Breast epithelium (tissue), 4 donors: ENCODE measurements at places on chromosomes 16 and 17.

- no peak for DNase-seq
Observed at GRCh38 chr17:82840431-82840831, 609 bp upstream of the ZNF750 start.

DNA sequence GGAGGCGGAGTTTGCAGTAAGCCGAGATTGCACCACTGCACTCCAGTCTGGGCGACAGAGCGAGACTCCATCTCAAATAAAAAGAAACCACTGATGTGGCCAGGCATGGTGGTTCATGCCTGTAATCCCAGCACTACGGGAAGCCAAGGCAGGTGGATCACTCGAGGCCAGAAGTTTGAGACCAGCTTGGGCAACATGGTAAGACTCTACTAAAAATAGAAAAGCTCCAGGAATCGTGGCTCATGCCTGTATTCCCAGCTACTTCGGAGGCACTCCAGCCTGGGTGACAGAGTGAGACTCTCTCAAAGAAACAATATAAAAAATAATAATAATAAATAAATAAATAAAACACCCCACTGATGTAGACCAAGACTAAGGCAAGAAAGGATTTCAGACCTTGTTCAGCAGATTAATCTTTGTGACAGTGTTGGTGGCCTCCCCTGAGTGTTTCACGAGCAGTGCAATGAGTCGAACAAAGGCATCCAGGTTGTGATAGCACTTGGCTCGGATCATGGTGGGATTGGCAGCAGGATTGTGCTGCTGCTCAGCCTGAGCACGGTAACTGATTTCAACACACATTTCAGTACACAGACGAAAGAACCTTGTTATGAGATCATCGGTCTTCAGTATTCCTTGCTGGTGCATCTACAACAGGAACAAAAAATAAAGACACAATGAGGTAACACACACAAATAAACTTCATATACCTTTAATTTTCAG is 18.6 kb downstream of the SETD6 start:
- no peak for DNase-seq

DNA sequence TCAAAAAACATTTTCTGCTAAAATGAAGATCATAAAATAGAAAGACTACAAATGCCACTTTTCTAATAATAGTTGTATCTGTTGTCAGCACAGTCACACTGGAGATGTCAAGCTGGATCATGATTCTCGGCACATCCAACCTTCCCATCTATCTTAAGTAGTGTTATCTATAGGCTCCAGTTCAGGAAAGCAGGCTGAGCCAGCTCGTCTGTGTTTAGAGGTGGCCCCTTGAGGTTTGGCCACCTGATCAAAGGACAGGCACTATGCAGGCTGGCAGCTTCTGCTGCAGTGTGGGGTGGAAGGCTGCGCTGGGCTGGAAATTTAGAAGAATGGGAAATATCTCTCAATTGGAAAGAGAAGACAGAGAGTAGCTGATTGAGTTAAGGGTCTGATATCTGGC is 32.4 kb downstream of the SMYD4 start:
- DNase-seq, result no peak

- peak; percentile 57 for DNase-seq
Observed at GRCh38 chr16:88977018-88977811, at the start of gene CBFA2T3. CBFA2T3 (minus strand) TSS chr16:88977207; CDS start chr16:88976807, 400 bp downstream.

DNA sequence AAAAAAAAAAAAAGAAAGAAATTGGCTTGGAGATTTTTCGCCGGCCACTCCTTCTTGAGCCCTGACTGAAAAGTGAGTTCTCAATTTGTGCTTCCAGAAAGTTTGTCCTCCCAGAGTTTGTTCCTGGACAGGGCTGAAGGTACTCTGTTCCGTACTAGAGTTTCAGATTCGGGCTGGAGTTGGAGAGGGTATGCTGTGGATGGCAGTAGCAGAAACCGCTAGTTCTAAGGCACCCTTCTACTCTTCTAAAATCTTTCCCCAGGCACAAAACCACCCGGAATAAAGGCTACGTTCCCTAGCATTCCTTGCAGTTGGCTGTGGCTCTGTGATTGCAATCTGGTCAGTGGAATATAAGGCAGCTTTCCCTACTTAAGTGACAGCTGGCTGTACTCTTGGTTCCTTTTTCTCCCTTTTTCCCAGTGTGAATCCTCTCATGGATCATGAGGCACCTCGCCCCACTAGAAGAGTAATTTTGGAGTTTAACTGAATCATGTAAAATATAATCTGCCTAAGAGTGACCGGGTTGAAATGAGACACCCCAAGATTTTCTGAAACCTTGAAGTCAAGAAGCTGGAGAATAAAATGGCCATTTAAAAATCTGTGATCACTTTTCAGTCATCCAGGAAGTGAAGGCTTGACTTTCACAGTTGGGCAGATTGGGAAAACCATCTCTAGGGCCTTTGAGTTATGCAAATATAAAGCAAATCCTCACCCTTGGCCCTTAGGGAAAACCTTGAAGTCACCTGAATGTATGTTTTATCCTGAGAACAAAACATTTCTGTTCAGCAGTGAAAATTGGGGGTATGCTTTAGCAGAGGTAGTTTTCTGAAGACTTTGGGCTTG is 901 bp upstream of the HEATR6 start:
- DNase-seq, result no peak

DNA sequence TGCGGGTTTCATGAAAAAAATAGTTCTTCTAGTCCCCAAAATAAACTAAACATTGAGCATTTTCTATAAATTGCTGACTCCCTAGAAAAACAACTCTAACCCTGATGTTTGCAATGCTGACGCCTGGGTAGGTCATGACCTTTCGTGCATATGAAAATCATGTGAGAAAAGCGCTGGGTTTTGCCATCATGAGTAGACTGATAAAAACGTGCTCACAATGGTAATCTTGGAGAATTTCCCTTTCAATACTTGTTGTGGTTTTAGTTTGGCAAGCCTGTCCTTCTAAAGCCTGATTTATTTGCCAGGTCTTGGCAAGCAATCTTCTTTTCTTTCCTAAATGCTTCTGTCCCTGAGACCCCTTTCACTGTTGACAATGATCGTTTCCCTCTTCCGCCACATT is 4.0 kb upstream of the CLEC10A start:
- no peak for DNase-seq

DNA sequence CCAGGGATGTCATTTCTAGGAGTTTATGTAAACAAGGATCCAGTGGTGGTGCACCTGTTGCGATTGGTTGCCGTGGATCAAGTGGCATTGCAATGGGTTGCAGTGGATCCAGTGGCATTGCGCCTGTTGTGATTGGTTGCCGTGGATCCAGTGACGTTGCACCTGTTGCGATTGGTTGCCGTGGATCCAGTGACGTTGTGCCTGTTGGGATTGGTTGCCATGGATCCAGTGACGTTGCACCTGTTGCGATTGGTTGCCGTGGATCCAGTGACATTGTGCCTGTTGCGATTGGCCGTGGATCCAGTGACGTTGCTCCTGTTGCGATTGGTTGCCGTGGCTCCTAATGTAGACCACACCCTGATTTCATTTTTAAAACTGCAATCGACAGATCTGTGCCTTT is 56.2 kb upstream of the CRISPLD2 start:
- DNase-seq, result no peak

GRCh38 chr17:36182176-36183000 is 6.0 kb upstream of the TBC1D3B start:
- no peak for DNase-seq

GRCh38 chr16:72800524-72801161 is 247.3 kb downstream of the ZFHX3 start:
- no peak for DNase-seq

DNA sequence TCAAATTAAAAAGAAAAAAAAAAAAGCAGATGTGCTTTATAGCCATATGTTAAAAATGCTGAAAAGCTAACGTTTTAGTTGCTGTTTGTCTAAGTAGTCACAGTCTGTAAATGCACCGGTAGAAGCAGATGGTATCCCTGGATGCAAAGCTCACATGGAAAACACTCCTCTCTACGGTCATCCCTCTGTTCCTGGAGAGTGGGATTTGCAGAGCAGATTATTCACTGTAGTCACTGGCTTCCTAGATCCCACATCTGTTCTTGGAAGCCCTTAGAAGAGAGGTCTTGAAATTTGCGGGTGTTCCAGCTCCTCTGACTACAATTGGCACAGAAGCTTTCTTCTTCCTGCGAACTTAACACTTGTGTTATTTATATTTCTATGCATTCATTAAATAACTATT is 186.6 kb downstream of the PMP22 start:
- DNase-seq, result no peak

GRCh38 chr16:60225541-60225940 is 1491.4 kb upstream of the GOT2 start:
- DNase-seq, result no peak

DNA sequence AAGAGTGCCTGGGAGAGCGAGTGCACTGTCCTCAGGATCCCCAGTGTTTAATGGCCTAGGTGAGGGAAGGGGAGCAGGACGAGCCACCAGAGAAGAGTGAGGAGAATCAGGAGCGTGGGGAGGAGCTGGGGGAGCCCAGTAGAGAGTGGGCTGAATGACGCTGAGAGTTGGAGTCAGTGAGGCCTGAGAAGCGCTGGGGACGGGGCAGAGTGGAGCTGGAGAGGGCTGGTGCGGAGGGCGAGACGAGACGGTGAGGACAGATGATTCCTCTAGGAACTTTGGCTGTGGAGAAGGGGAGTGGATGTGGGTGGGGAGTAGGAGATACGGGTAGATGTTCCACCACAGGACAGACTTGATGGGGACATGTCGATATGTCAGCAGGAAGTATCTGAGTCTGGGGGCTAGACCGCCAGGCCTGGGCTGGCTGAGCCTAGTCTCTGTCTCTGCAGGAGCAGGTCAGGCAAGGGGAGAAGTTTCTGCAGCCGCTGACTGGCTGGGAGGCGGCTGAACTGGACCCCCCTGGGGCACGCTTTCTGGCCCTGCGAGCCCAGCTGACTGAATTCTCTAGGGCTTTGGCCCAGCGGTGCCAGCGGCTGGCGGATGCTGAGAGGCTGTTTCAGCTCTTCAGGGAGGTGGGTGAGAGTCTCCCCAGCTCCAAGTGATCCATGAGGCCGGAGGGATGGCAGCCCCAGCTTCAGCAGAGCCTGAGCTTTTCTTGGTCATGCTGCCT is 4.7 kb downstream of the PLEKHG4 start:
- DNase-seq, result no peak

- no peak for DNase-seq
Observed at GRCh38 chr17:37305406-37305905, 70.3 kb upstream of the C17orf78 start.

- DNase-seq, result no peak
Observed at GRCh38 chr16:81477697-81478693, 33.4 kb downstream of the CMIP start.

- no peak for DNase-seq
Observed at GRCh38 chr16:68731637-68732036, 5.5 kb upstream of the CDH1 start.

DNA sequence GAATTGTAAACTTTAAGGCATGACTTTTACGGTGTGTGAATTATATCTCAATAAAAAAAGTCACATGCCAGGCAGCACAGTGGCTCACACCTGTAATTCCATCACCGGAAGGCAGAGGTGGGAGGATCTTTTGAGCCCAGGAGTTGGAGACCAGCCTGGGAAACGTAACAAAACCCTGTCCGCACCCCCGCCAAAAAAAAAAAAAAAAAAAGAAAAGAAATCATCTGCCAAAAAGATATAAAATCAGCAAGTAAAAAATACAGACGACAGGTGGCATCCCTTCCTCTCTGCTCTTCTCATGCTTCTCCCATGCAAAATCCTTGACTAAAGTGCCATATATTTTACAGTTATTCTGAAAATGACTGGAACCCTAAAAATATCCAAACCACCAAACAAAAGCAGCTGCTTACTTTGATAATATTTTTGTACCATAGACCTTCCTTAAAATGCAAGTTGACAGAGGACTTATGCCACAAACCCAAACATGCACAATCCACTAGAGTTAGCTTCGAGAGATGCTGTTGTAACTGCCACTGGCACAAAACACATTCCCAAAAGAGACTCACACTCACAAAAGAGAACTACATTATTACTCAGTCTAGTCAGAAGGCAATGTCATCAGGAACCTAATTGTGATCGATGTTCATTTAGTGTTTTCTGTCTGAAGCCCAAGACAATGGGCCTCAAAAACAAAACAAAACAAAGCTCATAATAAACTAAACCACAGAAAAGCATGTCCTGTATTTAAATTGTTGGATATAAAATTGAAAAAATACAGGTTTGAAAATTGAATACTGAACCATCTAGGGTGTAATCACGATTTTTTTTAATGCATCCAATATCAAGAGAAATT is 2.4 kb downstream of the CRLF3 start:
- no peak for DNase-seq

- no peak for DNase-seq
Observed at GRCh38 chr16:17936766-17937402, 399.7 kb downstream of the NPIPA8 start.

DNA sequence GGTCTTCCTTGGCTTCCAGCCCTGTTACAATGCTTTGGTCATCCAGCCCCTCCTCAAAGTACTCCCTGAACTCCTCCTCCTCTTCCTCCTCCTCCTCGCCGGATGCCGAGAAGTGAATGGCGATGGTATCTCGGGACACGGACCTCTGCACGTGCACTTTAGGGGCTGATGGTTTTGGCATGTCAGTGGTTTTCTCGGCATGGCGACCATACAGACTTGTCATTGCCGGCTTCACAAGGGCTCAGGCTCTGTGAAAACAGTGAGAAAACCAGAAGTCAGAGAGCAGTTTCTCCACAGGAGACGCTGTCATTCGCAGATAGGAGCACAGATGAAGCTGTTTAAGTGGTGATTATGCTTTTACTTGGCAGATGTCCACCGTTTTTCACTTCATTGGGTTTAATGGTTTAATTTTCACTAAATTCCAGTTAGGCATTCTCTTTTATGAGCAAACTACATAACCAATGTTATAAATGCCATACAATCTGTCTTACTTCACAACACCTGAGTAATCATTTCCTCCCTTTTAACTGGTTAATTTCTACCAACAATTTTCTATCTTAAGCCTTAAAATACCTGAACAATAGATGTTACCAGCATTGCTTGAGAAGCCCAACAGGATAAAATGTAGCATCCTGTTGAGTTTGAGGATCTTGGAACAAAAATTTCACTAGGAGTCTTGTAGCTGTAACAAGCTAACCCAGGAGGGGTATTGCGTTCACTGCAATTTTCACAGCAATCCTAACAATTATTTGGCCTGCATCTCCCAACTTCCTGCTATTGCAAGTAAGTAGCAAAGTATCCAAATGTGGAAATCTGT is 48.9 kb downstream of the TEX2 start:
- no peak for DNase-seq

DNA sequence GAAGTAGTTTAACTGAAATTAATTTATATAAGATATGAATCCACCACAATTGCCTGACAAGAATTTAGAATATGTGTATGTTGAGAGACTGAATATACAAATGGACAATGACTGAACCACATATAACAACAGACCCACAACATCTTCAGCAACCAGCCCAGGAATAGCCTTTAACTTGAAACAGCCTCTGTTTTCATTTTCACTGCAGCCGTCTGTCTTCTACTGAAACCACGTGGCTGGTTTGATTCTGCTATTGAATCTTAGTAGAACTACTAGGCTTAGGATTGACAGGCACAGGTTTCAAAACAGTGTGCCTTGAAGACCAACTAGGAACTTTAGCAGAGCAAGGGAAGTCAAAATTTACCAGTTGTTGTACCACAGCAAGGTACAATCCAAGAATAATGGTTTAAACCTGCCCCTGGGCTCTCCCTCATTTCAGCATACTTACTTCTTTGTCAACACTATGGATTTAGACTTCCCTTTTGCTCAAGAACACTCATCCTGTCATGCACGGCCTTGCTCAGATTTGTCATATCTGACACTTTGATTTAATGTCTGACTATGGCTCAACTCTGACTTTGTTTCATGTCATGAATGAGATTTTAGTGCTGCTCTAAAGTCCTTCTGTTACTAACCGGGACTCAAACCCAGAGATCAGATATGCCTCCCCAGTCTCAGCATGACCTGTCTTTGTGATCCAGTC is 355.0 kb downstream of the KIF2B start:
- DNase-seq, result no peak

- no peak for DNase-seq
Observed at GRCh38 chr17:383771-384621, 31.4 kb upstream of the RPH3AL start.
